Eye (tissue), 1 donor: ENCODE measurements at places on chromosomes 13 and 19.

- DNase-seq: peak; percentile 41
These were observed 2.2 kb downstream of the CD70 start for GRCh38 chr19:6588508-6589345.

DNA sequence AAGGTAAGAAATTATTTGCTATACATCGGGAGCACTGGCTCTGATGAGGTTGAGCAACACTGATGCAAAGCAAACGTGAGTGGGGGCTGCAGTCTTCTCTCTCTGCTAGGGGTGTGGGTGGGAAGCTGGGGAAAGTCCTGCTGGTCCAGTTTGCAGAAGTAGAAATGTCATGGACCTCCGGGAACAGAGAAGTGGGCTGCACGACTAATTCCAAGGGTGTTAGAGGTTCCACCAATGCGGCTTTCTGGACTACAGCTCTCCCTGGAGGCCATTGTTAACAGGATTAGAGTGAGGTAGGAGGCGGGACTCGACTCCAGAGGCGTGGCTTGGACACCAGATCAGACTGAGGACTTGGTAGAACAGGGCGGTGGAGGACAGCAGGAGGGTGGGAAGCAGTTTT lies 5.7 kb upstream of the FBXO27 start:
- peak; percentile 61 for DNase-seq

- DNase-seq: no peak
These were observed 28.1 kb downstream of the MPHOSPH8 start for GRCh38 chr13:19661561-19661960.

GRCh38 chr19:38912600-38913514 lies 871 bp upstream of the CCER2 start:
- DNase-seq: no peak

GRCh38 chr13:36753176-36753575 lies 65.8 kb upstream of the RFXAP start:
- no peak for DNase-seq

DNA sequence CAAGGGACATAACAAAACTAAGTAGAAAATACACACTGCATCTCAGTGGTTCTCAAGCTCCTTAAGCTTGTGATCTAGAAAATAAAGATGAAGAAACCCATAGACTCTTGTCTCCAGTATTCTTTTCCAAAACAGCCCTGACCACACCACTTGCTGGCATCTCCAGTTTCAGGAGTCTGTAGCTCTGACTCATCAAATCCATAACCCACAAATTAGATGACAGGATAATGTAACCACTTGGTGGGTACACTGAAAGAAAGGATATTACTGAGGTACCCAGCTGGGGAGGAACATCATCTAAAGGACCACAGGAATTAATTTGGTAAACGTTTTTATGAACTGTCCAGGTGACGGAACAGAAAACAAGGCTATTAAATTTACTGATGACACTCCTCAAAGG lies 214.7 kb downstream of the VWA8 start:
- DNase-seq: no peak

DNA sequence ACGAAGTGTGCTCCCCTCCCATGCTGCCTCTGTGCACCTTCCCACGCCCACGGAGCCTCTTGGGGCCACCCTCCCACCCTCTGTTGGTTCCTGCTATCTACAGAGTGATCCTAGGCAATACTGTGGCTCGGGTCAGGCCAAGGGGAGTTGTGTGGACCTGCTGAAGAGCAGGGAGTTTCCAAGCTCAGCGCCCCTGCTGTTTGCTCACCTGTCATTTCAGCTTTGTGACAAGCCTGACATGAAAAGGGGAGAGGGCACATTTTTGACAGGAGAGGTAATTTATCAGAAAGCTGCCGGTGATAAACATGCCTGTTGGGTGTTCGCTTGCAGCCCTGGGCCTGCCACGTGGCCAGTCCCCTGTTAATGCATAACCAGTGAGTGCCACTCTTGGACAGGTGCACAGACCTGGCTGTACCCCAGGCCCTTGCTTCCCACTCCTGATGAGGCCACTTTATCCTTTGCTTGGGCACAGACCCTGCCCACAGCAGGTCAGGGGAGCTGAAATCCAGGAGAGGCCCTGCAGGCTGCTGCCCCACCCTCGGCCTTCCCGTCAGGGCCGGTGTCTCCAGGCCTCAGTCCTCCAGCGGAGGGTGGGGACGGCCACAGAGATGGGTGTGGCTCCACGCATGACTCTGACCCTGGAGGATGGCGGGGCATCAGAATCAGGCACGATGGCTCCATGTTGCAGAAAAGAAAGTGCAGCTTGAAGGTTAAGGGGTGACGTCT lies 201.5 kb upstream of the GPR12 start:
- no peak for DNase-seq

DNA sequence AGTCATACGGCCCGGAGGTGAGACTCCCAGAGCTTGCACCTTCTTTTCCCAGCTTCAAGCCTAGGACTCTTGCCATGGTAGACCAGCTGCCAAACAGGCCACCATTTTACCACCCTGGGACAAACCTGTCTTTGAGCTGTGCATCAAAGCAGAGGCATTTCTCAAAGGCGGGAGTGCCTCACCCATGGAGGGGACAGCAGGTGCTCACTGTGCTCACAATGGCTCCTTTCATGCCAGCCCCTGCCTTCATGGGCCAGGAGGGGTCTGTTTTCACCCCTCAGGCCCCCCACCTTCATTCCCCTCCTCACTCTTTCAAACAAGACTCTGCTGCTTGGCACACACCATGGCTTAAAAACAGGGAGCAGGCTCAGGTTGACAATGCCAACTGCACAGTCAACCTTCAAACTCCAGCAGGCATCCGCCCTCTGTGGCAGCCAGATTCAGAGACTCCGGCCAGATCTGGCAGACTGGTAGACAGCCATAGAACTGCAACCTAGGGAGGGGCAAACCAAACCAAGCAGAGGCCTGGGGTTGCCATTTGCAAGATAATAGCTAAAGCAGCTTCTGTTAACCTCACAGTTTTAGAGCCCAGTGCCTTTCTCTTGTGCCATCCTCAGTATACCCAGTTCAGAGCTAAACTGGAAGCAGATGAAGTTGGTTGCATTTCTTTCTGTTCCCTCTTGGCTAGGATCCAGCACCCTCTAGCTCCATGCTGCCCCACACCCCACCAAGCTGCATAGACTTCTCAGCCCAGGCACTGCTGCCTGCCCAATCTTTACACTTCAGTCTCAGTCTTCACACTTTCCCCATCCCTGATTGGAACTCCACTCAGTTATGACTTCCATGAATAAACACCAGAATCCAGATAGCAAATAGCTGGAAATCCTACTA lies 93.9 kb upstream of the SPATA13 start:
- DNase-seq: no peak

GRCh38 chr19:1298235-1298634 lies 12.6 kb downstream of the EFNA2 start:
- no peak for DNase-seq

GRCh38 chr19:13723206-13723605 lies 41.1 kb upstream of the MRI1 start:
- DNase-seq: no peak

- peak; percentile 81 for DNase-seq
These were observed 7.7 kb downstream of the PGLYRP1 start for GRCh38 chr19:46014941-46015686.

DNA sequence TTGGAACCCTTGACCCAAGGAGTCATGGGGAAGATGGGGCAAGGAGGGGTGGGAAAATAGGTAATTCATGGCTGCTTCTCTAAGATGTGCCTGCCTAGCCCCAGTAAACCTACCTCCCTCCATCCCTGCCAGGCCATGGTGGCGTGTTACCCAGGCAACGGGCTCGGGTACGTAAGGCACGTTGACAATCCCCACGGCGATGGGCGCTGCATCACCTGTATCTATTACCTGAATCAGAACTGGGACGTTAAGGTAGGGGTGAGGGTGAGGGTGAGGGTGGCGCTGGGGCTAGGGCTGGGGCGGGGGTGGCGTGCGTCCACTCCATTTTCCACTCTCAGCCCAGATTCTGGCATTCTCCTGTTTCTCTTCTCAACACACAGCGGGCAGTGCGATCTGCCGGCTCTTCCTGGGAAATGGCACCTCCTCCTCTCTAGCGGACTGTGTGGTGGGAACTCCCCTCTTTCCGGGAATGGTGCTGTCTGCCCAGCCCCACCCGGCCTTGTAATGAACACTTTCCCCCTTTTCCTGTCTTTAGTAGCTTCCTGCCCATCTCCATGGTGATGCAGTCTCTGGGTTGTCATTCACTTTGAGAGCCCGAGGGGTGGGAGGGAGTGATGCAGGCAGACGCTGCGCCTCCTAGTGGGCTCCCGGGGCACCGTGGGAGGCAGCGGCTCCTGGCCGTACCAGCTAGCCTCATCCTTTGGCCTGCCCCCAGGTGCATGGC lies 7.6 kb downstream of the EGLN2 start:
- DNase-seq: peak; percentile 97

GRCh38 chr13:102697264-102697663 lies 2.4 kb upstream of the METTL21C start:
- no peak for DNase-seq

GRCh38 chr19:46875234-46875633 lies 14.4 kb downstream of the ARHGAP35 start:
- no peak for DNase-seq

- DNase-seq: no peak
These were observed 55.7 kb downstream of the MRPL57 start for GRCh38 chr13:21232196-21232595.

DNA sequence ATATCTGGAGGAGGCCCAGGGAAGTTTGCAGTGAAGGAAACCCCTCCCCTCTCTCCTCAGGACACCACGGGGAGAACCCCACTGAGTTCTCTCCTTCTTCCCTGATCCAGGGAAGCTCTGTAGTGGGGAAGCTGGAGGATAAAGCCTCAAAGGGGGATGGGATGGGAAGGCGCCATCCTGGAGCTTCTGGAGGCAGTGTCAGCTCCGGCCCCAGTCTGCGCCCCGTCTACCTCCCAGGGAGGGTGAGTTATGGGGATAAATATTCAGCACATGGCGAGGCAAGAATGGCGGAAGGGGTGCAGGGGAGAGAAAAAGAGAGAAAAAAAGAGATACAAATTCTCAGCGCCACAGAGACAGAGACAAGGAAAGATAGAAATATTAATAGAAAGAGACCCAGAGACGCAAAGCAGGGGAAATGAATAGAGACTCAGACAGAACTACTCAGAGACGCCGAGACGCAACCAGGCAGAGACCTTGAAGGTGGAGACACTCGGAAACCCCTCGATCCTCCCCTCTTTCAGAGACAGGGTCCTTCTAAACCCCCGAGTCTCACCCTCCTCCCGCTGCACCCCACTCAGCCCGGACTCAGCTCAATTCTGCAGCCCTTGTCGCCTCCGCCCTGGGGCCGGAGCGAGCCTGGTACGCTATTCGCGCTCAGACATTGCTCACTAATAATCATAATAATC lies 23.6 kb downstream of the OLFM2 start:
- DNase-seq: no peak
